ENCODE measurements at places on chromosomes 12 and 14.

DNA sequence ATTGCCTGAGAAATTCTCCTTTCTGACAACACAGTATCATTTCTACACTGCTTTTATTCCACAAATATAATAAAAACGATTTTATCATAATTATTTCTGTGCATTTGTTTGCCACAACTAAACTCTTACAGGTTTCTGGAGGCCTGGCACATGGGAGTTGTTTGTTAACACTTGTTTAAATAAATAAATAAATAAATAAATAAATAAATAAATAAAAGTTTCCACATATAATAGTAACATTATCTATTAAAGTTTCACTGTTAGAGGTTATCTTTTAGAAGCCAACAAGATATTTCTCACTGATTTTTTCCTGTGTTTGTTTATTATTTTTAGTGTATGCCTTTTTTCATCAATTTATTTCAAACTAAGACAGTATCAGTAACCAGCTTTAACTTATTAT, 323.3 kb downstream of the FOXG1 start:
- DNase-seq: no peak

- no peak for DNase-seq
These were observed 5.1 kb downstream of the MIPOL1 start for GRCh38 chr14:37202812-37203211.

DNA sequence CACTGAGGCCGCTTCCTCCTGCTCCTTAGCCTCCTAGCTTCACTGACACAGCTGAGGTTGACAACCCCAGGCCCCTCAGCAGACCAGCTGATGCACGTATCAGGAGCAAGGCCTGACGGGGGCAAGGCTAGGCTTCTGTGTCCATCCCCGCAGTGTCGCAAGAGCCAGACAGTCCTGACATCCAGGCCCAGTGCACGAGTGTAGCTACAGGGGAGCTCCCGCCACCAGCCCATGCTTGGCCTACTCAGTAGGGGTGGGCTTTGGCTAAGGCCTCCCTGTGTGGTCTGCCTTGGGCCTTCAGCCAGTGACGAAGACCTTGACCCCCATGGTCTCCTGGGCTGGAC, 179.1 kb downstream of the DPF3 start:
- no peak for DNase-seq

GRCh38 chr12:109560867-109561710, 12.2 kb downstream of the MMAB start:
- no peak for DNase-seq

Measured in NCI-H1930 (cell line).